Muscle of leg (tissue), 16 donors: ENCODE measurements at places on chromosomes 2 and 18.
A peak's percentile ranks its signal among the peaks of the same experiment; 100 is the strongest.

DNA sequence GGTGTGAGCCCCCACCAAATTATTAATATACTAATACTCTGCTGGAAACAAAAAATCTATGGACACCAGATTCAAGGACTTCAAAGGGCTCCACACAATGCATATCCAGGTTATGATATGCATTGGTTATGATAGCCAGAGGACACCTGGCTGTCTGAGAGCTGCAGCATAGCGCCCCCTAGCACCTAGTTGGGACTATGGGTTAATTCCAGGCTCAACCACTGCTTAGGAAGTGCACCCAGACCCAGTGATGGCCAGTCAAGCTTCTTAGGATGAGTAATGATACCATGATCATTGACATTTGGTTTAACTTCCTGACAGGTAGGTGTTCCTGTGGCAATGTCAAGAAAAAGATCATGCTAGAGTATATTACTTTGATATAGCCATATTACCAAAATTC lies 3.8 kb upstream of the FRZB start:
- no peak for DNase-seq
- H3K4me3 ChIP-seq, result no peak overlapping the region
- H3K27me3 ChIP-seq, result peaks cover 7% of the 10 kb centered on the region
- H3K27ac ChIP-seq, result no peak overlapping the region
- H3K4me1 ChIP-seq, result peaks cover 14% of the 10 kb centered on the region

GRCh38 chr2:143730953-143731260 lies 601.7 kb downstream of the ARHGAP15 start:
- no peaks in the 10 kb centered on the region for H3K36me3 ChIP-seq
- no peak for DNase-seq
- H3K27me3 ChIP-seq, result no peaks in the 10 kb centered on the region
- H3K27ac ChIP-seq, result no peak overlapping the region
- no peaks in the 10 kb centered on the region for H3K4me1 ChIP-seq

- peaks cover 6% of the 10 kb centered on the region for H3K27me3 ChIP-seq
- H3K27ac ChIP-seq, result peak within 1 kb of the TSS; percentile 96
- H3K36me3 ChIP-seq, result peaks cover 6% of the 10 kb centered on the region
These were observed at the start of gene PXDN for GRCh38 chr2:1744446-1745170. Gene PXDN, minus strand, starts transcription at chr2:1744515. Its CDS starts 60 bp downstream, at chr2:1744455.

DNA sequence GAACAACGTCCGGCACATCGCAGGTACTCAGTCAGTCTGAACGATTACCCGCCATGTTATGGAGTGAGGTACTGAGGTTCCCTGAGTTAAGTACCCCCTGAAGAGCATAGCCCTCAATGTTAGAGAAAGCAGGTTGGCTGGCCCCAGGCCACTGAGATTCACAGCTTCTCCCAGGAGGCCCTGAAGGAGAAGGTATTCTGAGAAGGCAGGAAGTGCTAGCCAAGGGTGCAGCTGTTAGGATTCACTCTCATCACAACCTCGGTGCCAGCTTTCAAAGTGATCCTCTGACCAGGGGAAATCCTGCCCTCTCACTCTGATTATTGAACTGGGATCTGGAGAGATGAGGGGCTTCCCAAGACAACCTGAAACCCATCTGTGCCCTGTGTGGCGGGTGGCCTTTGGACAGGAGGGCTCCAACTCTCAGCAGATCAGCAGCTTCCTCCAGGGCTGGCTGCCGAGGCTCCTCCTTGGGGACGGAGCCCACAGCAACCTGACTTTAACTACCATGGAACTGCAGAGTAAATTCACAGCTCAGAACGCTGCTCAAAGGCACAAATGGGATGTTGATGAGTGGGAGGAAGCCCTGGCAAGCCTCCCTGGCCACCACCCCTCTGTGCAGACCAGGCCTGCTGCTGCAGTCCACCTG lies 7.8 kb downstream of the EHD3 start:
- H3K27me3 ChIP-seq, result no peaks in the 10 kb centered on the region
- no peaks in the 10 kb centered on the region for H3K36me3 ChIP-seq
- no peak overlapping the region for H3K4me3 ChIP-seq
- DNase-seq, result peak; percentile 50

DNA sequence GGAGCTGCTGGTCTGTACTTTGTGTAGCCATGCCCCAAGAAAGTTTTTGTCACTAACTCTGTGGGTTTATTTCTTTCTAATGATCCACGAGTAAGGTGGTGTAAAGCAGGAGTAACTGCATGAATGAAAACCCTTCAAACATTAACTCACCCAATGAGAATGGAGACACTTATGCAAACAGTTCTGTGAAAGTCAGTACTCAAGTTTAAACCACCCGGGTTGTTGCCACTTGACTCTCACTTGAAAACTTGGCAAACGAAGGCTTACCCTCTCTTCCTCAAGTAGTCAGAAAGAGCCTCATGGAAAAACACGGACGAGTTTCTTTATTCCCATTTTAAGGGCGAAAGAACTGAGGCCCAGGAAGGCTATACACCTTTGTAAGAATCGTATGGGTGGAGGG lies 117.5 kb downstream of the MMADHC start:
- no peak overlapping the region for H3K4me3 ChIP-seq
- H3K4me1 ChIP-seq, result no peaks in the 10 kb centered on the region
- H3K27me3 ChIP-seq, result no peaks in the 10 kb centered on the region
- no peak for DNase-seq

DNA sequence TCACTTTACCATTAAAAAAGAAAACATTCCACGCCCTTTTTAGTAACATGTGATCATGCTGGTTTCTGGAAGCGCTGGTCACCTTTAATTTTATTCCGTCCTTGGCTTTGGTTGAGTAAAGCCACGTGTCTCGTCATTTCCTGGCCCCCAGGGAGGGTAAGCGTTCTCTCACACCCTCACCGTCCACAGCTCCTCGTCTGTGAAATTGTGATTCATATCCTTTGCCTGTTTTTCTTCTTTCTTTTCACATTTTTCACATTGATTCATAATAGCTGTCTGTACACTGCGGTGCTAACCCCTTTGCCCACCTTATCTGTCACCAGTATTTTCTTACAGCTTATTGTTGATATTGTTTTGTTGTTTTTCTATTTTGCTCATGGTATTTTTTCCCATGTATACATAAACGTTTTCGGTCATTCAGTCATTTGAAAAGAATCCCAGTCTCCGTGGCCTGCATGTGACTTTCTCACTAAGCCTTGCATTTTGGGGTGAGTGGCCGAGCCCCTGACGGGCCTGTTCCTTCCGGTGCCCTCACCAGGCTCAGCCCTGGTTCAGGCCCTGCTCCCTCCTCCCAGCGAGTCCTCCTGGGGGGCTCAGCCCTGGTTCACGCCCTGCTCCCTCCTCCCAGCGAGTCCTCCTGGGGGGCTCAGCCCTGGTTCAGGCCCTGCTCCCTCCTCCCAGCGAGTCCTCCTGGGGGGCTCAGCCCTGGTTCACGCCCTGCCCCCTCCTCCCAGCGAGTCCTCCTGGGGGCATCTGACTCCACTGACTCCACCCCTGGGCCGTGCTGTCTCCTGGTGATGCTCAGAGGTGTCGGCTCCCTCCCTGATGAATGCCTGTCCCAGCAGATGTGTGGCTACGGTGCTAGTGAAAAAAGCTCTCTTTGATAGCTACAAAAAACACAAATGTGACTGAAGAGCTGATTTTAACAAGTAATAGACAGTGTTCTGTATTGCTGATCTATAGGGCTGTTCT lies 249.7 kb upstream of the PXDN start:
- DNase-seq, result no peak
- peaks cover 4% of the 10 kb centered on the region for H3K27me3 ChIP-seq
- H3K4me3 ChIP-seq, result no peak overlapping the region

GRCh38 chr18:49743117-49743567 lies 70.2 kb downstream of the ACAA2 start:
- DNase-seq, result peak; percentile 66
- peak overlapping the region; percentile 70 for H3K27ac ChIP-seq
- no peaks in the 10 kb centered on the region for H3K36me3 ChIP-seq

DNA sequence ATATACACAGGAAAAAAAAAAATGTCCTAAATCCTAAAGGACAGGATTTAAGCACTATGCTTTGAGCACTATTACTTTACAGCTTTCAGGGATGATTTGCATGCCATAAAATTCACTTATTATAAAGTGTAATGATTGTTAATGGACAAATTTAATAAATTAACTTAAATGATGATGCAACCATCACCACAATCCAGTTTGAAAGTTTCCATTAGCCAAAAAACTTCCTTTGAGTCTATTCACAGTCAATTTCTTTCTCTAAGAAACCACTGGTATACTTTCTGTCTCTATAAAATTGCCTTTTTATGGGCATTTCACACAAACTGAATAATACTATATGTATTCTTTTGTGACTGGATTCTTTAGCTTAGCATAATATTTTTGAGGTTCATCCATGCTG lies 111.1 kb upstream of the RIOK3 start:
- H3K36me3 ChIP-seq, result no peaks in the 10 kb centered on the region
- no peaks in the 10 kb centered on the region for H3K27me3 ChIP-seq
- H3K27ac ChIP-seq, result no peak overlapping the region
- DNase-seq, result no peak
- peaks cover 2% of the 10 kb centered on the region for H3K4me1 ChIP-seq

GRCh38 chr2:207993151-207993763 lies 32.1 kb downstream of the PLEKHM3 start:
- peak; percentile 68 for DNase-seq
- no peak overlapping the region for H3K4me3 ChIP-seq
- peaks cover 5% of the 10 kb centered on the region for H3K36me3 ChIP-seq
- H3K27me3 ChIP-seq, result no peaks in the 10 kb centered on the region
- H3K4me1 ChIP-seq, result no peaks in the 10 kb centered on the region

- no peaks in the 10 kb centered on the region for H3K36me3 ChIP-seq
- no peaks in the 10 kb centered on the region for H3K4me1 ChIP-seq
- no peaks in the 10 kb centered on the region for H3K27me3 ChIP-seq
These were observed 49.4 kb downstream of the CAVIN2 start for GRCh38 chr2:191797500-191797899.

GRCh38 chr18:23458830-23459529 lies 5.9 kb downstream of the RIOK3 start:
- H3K4me3 ChIP-seq, result no peak overlapping the region
- no peak for DNase-seq
- H3K36me3 ChIP-seq, result peaks cover 6% of the 10 kb centered on the region
- H3K27ac ChIP-seq, result no peak overlapping the region
- H3K4me1 ChIP-seq, result no peaks in the 10 kb centered on the region
- no peaks in the 10 kb centered on the region for H3K27me3 ChIP-seq

DNA sequence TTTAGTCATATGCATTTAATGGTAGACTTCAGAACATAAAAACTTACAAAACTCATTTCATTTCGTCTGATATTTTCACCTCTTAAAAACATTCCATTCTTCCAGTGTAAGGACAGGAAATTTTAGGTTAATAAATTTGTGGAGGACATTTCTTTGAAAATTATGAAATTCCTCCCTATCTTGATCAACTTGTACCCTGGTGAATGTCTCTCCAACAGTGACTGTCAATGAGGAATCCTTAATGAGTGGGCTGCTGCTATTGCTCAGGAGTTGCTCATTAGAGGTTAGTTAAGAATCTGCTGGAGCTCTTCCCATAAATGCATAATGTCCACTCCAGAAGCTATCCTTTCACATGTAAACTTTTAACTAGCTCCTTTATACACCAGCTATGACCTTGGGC lies 69.1 kb downstream of the LRP1B start:
- H3K36me3 ChIP-seq, result no peaks in the 10 kb centered on the region
- H3K4me1 ChIP-seq, result no peaks in the 10 kb centered on the region
- no peak overlapping the region for H3K27ac ChIP-seq
- no peaks in the 10 kb centered on the region for H3K27me3 ChIP-seq
- DNase-seq, result no peak

GRCh38 chr2:233331536-233331935 lies 22.8 kb upstream of the DGKD start:
- H3K27me3 ChIP-seq, result no peaks in the 10 kb centered on the region
- H3K4me3 ChIP-seq, result no peak overlapping the region
- DNase-seq, result peak; percentile 89
- no peaks in the 10 kb centered on the region for H3K36me3 ChIP-seq
- peaks cover 8% of the 10 kb centered on the region for H3K4me1 ChIP-seq

GRCh38 chr2:65636813-65637483 lies 204.5 kb upstream of the SPRED2 start:
- H3K36me3 ChIP-seq, result no peaks in the 10 kb centered on the region
- DNase-seq, result no peak
- no peak overlapping the region for H3K4me3 ChIP-seq
- peaks cover 5% of the 10 kb centered on the region for H3K27me3 ChIP-seq

DNA sequence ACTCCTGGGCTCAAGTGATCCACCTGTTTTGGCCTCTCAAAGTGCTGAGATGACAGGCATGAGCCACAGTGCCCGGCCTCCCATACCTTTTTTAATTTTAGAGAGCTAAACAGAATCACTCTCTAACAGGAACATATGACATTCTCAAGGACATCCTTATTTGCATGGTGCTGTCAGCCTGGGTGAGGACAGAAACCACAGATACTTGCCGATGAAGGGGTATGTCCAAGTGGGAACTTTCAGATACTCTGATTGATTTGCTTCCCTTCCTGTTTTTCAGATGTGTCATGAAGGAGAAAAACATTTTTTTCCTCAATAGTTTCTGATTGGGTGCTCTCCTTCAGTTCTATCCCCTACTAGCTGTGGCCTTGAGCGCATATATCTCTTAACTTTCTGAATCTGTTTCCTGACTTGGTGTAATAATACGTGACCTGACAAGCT lies 49.6 kb downstream of the MYO3B start:
- H3K4me3 ChIP-seq, result no peak overlapping the region
- no peaks in the 10 kb centered on the region for H3K36me3 ChIP-seq
- DNase-seq, result no peak
- H3K4me1 ChIP-seq, result no peaks in the 10 kb centered on the region

DNA sequence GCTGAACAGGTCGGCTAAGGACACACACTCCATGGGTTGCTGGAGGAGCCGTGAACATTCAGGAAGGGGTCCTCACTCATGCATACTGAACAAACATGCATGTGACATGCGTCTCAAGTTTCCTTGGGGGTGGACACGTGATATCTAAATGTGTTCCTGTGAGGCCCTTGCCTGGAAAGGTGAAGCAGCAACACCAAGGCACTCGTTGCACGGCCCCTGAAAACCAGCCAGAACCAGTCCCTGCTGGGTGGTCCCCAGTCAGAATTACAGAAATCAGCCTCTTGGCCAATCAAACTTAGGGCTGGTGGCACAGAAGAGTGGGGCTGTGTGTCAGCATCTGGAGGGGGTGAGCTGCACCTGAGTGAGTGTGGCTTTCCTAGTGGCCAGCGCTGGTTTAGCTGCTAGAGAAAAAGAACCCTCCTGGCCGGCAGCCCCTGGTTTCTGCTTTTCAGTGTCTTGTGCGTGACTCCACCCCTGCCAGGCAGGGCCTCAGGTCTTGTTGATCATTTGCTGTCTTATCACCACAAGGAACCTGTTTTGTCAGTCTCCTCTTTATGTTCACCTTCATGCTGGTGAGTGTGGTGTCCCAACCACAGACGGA lies 3.2 kb upstream of the AQP12B start:
- H3K27ac ChIP-seq, result no peak overlapping the region
- no peaks in the 10 kb centered on the region for H3K36me3 ChIP-seq
- peaks cover 12% of the 10 kb centered on the region for H3K27me3 ChIP-seq
- no peak for DNase-seq
- no peak overlapping the region for H3K4me3 ChIP-seq
- H3K4me1 ChIP-seq, result no peaks in the 10 kb centered on the region
